ENCODE measurements at places on chromosomes 3 and 15.

DNA sequence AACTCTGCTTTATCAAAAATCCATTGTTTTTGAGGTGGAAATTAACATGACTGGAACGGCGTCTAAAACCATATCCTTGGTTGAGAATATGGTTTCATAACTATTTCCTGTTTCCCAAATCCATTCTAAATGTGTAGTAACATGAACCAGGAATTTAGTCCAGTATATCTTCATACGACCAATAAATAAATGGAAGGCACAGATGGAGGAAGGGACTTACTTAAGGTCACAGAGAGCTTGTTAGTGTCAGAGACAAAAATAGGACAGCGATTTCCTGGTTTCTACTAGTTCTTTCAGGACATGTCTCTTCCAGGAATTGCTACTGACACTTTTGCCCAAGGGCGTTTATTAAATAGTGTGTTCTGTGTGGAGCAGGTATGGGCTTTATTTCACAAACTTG lies 41.2 kb downstream of the HES1 start:
- no peak for DNase-seq

DNA sequence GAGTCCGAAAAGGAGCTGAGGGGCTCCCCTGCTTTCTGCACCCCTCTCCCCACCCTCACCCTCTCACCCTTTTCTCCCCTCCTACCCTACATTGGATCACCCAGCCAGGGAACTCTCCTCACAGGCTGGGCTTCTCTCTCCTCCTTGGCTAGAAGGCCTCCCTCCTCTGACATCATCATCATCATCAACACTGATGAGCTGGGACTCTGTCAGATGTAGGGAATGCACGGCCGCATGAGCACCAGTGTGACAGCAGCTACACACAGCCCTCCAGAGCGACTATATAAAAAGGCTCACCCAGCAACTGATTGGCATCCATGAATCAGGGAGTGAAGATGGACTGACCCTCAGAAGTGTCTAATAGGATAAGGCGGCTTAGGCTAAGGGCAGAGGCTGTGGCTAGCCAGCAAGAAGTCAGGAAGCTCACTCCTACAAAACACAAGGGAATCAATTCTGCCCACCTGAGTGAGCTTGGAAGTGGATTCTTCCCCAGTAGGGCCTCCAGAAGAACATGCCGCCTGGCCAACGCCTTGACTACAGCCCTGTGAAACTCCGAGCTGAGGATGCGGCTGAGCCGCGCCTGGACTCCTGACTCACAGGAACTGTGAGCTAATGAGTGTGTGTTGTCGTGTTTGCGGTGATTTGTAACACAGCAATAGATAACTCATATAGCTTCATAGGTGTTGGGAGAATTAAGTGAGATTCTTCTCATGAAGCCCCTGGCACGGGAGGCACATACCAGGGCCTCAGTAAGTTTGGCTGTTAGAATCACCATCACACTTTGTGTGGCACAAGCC lies 147.6 kb downstream of the FAM43A start:
- DNase-seq, result no peak

DNA sequence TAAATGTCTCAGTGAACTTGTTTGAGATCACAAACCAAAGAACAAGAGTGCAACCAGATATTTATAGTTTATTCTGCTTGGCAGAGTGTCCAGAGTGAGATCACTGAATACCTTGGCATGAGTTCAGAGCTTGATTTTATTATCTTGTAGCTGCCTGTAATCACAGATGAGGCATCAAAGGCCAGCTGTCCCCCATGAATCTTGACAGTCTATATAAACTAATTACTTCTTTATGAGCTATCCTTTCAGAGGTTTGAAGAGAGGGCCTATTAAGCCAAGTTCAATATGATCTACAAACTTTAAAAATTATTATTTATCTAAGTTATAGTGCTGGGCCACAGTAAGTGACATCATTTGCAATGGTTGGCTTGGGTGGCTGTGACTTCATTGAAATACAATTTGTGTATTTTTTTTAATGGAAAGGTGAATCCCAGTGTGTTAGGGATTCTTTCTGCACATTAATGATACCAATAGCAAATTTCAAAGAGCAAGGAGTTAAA lies 251.5 kb downstream of the CLSTN2 start:
- DNase-seq, result no peak

- no peak for DNase-seq
Measured at GRCh38 chr3:32280262-32280910, 41.9 kb downstream of the CMTM8 start.

DNA sequence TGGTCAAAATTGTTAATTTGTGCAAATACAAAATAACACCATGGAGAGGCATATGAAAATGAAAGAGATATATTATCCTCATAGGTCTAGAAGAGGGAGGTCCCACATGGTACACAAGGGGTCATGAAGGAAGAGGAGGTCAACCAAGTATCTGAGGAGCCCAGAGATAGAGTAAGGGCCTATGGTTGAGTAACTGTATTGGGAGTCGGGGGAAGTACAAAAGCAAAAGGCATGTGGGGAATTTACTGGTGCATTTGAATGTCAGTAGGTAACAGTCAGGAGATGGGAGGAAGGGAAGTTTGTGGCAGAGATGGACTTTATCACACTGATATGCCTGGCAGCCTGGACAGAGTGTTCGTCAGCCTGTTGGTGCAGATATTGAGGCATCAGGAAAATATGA lies 1113.7 kb downstream of the OTOL1 start:
- no peak for DNase-seq

DNA sequence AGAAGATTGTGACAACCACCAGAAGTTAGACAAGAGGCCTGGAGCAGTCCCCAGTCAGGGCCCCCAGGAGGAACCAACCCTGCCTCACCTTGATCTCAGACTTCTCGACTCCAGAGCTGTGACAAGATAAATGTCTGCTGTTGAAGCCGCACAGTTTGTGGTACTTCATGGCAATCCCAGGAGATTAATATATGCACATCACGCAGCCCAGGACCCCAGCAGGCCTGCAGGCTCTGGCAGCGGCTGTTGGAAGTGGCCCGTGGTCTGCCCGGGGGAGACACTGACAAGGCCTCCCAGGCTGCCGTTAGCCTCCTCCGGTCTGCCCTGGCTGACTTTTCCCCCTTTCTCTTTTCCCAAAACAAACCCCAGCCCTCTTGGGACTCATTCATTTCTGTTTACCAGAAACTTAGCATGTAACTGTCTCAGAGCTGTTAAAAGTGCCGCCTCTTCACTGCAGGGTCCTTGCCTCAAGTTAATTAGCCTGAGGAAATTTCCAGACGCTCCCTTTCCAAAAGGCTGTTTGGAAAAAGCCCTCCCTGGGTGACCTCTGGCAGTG lies 183.5 kb upstream of the LYSMD4 start:
- DNase-seq, result no peak

DNA sequence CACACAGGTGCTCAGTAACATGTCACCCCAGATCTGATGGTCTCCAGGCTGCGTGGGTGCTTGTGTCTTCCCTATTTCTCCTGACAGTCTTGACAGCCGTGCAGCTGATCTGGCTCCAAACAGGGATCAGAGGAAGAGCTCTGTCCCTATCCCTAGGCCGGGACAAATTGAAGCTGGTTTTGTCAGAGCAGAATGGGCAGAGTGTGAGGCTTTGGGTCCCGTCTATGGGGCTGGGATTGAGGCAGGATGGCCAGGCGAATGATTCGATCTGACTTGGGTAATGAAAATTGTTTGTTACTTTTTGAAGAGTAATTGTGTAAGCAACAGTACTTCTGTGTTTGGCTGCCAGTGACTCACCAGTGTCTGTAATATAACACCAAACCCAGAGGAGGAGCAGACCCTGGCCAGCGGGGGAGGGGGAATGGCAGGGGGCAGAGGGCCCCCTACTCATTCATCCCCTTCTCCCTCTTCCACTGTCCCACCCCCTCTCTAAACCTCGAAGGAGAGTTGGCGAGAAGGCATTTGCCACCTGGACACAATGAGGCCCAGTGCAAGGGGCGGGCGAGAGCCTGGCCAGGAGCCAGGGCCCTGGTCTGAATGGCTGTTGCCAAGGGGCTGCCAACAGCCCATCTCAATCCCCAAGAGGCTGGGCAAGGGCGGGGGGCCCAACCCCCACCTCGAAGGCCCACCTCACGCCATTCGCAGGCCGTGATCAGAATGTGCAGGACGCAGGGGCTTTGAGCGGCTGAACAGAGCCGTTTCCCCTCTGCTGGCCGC lies 4.9 kb upstream of the MAGEF1 start:
- no peak for DNase-seq

GRCh38 chr15:44719293-44719999 lies 8.1 kb downstream of the B2M start:
- DNase-seq, result peak; percentile 70

DNA sequence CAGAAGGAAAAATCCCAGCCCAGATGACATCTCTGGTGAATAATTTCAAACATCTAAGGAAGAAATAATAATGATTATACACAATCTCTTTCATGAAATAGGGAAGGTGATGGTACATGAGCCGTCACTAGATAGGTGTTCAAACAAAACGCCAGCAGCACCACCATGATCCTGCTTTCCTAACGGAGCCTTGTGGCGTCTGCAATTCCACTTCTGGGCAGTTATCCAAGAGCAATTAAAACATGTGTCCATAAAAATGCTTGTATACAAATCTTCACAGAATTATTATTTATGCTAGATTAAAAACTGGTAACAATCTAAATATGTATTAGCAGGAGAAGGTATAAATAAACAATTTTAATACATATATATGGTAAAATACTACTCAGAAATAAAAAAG lies 33.7 kb downstream of the RTP4 start:
- DNase-seq, result no peak

- DNase-seq, result no peak
Measured at GRCh38 chr15:97196048-97197014, 764.2 kb upstream of the ARRDC4 start.

DNA sequence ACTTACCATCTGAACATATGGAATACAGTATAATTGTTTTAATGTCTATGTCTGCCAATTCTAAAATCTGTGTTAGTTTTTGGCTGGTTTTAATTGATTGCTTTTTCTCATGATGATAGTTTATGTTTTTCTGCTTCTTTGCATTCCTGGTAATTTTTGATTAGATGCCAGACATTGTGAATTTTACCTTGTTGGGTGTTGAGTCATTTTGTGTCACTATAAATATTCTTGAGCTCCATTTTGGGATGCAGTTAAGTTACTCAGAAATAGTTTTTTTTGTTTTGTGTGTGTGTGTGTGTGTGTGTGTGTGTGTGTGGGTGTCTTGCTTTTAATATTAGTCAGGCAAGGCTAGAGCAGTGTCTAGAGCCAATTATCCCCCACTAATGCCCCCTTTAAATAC lies 818.8 kb upstream of the NR2F2 start:
- no peak for DNase-seq

DNA sequence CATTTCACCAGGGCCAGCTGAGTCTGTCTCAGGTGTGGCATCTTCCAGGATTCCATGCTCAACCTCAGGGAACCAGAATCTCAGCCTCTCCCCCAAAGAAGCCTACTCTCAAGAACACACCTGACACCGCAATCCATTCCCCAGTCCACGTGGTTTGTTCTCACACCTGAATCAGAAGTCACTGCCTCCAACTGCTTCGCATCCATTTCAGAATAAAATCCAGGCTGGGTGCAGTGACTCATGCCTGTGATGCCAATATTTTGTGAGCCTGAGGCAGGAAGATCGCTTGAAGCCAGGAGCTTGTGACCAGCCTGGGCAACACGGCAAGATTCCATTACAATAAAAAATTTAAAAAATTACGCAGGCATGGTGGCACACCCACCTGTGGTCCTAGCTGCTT lies 212.2 kb downstream of the FOXP1 start:
- DNase-seq, result no peak

DNA sequence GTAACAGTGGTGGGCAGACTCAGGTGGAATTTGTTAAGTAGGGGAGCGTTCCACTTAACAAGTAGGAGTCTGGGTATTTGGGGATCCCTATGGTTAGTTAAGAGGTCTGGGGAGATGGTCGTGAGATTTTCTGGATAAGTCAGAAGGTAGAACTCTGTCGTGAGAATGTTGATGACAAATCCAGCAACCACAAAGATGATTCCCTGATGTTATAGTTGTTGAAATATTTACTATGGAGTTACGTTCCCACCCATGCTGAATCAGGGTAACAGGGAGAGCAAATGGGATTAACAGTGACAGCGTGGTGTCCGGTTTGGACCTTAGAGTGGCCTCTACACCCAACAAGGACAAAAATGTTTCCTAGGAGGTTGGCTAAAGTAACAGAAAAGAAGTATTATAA lies 110.8 kb downstream of the MFSD1 start:
- no peak for DNase-seq

GRCh38 chr3:118991775-118992174 lies 42.9 kb downstream of the IGSF11 start:
- no peak for DNase-seq

- DNase-seq, result no peak
Measured at GRCh38 chr3:43914269-43914668, 223.5 kb downstream of the ABHD5 start.

GRCh38 chr3:4218456-4219226 lies 84.5 kb upstream of the SETMAR start:
- DNase-seq, result no peak

- DNase-seq, result no peak
Measured at GRCh38 chr3:27089068-27089467, 280.1 kb downstream of the NEK10 start.
